G401 (cell line): ENCODE measurements at places on chromosomes 7 and 10. TPM values are rescaled to one million over a fixed set of nuclear protein-coding genes. Genes with fewer than 3 reads are reported as not detected.

The GARIN1A gene
- 0.81 TPM in 1 of 2 replicates, not detected in the other for total RNA-seq

The STRIP2 gene
- 22.8 and 24.8 TPM in 2 replicates for total RNA-seq

The AOAH gene
- total RNA-seq = 3.2 and 5.2 TPM in 2 replicates

The CPN1 gene
- not detected in 2 replicates for total RNA-seq

The CCL26 gene
- not detected in 2 replicates for total RNA-seq

The HOXA4 gene
- not detected in 2 replicates for total RNA-seq

The CTNNA3 gene
- total RNA-seq = not detected in 2 replicates

The ANKRD61 gene
- total RNA-seq = 0.54 TPM in 1 of 2 replicates, not detected in the other

The GOLGA7B gene
- 0.12 TPM in 1 of 2 replicates, not detected in the other for total RNA-seq

The DENND2A gene
- 7.9 and 13.4 TPM in 2 replicates for total RNA-seq

The HOXA6 gene
- total RNA-seq = 5.1 TPM in 1 of 2 replicates, not detected in the other

The DGKB gene
- not detected in 2 replicates for total RNA-seq

The FAM25A gene
- total RNA-seq = not detected in 2 replicates

- no peak for DNase-seq
These were observed 185.1 kb upstream of the PRPS1L1 start for GRCh38 chr7:18212758-18213157.

GRCh38 chr10:104732222-104732621, 91.1 kb downstream of the SORCS3 start:
- peak; percentile 17 for DNase-seq

DNA sequence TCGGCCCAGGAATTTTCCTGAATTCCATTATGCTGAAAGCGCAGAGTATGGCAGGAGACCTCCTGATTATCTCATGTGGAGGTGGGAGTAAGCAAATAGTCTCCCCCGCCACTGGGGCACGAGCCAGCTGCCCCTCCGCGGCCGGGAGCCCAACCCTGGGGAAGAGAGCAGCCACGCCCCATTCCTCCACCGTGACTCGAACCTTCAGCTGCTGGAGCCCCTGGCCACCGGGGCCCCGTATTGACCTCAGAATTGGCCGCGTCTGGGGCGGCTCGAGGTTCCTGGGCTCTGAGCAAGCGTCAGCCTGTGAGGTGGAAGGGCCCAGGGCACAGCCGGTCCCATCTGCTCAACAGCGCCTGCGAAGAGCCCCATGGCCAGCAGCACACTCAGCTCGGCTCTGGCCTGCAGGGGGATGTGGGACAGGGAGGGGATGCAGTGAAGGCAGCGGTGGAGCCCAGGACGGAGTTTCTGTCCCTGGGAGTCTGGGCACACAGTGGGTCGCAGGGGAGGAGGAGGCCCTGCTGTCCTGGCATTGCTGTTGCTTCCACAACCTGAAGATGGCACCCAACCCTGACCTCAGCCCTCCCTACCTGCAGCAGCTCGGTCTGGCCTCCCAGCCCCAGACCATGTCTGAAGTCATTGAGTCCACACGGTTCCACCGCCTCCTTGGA, 97.8 kb downstream of the CHST15 start:
- peak; percentile 50 for DNase-seq

- DNase-seq = no peak
These were observed 149.5 kb upstream of the SMIM30 start for GRCh38 chr7:113267885-113268284.

DNA sequence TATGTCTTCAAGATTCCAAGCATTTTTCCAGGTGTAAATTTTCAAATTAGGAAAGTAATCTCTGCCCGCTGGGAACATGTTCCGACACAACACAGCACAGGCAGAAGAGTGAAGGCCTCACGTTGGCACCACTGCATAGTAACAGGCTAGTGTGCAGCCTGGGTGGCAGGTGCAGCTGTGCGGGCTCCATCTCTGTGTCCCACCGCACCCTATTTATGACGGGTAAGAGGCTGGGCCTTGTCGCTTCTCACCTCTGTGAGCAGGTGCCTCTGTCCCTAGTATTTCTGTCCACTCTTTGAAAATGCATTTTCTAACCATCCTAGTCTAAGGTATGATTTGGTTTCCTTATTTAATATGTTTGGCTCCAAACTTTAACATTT, 24.1 kb downstream of the VIPR2 start:
- DNase-seq = no peak

DNA sequence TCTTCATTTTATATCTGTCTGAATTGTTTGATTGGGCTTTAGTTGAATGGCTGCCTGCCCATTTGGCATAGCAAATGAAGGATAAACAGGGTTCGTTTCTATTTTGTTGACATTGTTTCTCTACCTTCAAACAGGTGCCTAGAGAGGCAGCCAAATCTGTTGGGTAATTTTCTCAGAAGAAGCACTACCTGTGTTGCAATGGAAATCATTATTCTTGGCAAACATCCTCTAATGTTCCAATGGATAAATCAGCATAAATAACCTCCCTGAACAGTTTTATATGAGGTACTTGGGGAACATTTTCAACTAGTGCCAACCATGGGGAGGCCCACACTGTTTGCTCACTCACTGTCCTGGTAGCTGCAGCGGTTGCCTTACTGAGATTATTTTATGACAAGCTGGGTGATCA, 64.4 kb upstream of the PLPP4 start:
- DNase-seq = no peak

- DNase-seq = no peak
These were observed 27.3 kb upstream of the CALD1 start for GRCh38 chr7:134752006-134752760.

DNA sequence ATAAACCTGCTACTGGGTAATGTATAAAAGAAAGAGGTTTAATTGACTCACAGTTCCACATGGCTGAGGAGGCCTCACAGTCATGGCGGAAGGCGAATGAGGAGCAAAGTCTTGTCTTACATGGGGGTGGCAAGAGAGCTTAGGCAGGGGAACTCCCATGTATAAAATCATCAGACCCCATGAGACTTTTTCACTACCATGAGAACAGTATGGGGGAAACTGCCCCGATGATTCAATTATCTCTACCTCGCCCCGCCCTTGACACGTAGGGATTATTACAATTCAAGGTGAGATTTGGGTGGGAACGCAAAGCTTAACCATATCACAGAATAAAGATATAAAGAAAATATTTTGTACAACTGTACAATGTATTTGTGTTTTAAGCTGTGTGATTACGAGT, 39.4 kb upstream of the PLCE1 start:
- no peak for DNase-seq

- no peak for DNase-seq
These were observed 34.8 kb downstream of the ITGB8 start for GRCh38 chr7:20365486-20365885.

DNA sequence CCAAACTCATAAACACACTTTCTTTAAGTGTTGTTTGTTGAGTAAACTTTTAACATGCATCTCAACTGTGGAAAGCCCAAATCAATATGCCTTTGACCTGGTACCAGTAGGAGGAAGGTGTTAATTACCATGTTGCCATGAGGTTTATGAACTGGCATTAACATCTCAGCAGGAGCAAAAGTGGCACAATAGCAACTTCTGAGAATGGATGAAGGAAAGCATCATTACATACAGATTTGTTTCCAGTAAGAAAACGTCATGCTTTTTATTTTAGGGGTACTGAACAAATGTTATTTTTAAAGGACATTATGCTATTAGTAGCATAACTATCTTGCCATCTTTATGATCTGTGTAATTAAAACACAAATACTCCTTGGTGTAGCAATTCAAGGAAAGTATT, 51.1 kb downstream of the ARMC3 start:
- DNase-seq = no peak

- no peak for DNase-seq
These were observed 73.7 kb downstream of the ABLIM1 start for GRCh38 chr10:114584419-114584818.

DNA sequence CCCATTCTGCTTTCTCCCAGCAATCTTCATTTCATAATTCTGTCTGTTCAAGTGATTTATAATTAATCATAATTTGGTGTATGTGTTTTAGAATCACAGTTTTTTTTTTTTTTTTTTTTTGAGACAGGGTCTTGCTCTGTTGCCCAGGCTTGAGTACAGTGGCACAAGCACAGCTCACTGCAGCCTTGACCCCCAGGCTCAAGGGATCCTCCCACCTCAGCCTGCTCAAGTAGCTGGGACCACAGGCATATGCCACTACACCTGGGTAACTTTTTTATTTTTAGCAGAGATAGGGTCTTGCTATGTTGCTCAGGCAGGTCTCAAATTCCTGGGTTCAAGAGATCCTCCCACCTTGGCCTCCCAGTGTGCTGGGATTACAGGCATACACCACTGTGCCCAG, 49.2 kb upstream of the PLA2G12B start:
- DNase-seq = no peak

GRCh38 chr10:131979821-131980270, 1.9 kb downstream of the BNIP3 start:
- no peak for DNase-seq

DNA sequence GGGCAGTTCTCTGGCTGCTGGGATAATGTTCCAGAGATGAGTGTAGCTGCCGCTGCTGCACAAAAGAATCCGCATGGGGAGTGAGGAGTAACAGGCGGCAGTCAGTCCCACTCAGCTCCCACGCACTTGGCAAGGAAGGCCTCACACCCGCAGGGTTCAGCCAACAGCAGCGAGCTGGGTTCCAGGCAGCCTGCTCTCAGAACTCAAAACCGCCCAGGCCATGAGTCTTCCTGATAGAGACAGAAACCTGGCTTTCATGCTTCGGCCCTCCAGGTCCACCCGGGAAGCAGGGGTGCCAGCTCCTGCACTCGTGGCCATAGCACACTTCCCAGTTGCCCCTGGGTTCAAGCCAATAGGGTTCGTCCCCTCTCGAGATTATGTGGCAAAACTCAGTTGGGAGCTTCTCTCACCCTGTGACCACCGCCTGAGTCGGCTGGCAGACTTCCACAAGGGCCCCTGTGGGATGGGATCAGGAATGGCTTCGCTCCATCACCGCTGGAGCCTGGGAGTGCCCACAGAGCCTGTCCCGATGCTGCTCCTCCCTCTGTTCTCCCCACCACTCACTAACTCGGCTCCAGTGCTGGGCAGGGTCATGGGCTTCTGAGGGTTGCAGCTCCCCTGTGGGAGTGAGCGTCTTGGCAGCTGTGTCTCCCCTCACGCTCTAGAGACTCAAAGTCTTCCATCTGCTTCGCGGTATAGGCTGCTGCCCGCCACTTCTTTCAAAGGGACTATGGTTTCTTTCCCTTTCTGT, 20.6 kb downstream of the CLRN3 start:
- DNase-seq = no peak

- DNase-seq = peak; percentile 4
These were observed 217.2 kb downstream of the TWIST1 start for GRCh38 chr7:18900236-18900635.

DNA sequence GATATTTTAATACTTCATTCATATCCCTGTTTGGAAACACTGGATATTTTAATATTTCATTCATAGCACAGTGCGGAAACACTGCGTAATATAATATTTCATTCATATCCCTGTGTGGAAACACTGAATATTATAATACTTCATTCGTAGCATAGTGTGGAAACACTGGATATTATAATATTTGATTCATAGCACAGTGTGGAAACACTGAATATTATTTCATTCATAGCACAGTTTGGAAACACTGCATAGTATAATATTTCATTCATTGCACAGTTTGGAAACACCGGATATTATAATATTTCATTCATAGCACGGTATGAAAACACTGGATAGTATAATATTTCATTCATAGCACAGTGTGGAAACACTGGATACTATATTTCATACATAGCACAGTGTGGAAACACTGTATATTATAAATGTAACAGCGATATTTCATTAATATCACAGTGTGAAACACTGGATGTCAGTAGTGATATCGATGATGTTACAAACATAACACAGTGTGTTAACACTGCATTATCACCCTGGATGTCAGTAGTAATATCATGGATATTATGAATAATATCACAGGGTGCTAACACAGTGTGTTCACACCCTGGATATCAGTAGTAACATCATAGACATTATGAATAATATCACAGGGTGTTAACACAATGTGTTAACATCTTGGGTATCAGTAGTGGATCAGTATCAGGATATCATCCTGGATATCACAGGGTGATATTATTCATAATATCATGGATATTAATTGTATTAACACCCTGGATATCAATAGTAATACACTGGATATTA, 2.9 kb upstream of the TMEM225B start:
- DNase-seq = no peak

- no peak for DNase-seq
These were observed 38.5 kb upstream of the LRRC17 start for GRCh38 chr7:102874166-102874829.

- DNase-seq = no peak
These were observed 118.8 kb upstream of the AKR1E2 start for GRCh38 chr10:4707221-4707620.

GRCh38 chr10:86308056-86308455, 58.5 kb downstream of the GRID1 start:
- no peak for DNase-seq

GRCh38 chr10:105387971-105388370, 746.9 kb downstream of the SORCS3 start:
- no peak for DNase-seq

DNA sequence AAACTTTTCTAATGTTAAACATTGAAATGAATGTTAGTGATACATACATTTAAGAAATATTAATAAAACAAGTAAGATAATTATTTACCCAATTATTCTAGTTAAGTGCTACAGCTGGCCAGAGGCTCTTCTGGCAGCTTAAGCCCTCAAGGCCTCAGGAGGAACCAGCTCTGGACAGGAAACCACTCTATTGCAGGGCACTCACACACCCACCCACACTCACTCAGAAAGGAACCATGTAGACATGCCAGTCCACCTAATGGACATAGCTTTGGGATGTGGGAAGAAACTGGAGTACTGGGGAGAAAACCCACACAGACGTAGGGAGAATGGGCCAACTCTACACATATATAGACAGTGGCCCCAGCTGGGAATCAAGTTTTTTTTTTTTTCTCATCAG, 28.2 kb downstream of the UMAD1 start:
- no peak for DNase-seq

DNA sequence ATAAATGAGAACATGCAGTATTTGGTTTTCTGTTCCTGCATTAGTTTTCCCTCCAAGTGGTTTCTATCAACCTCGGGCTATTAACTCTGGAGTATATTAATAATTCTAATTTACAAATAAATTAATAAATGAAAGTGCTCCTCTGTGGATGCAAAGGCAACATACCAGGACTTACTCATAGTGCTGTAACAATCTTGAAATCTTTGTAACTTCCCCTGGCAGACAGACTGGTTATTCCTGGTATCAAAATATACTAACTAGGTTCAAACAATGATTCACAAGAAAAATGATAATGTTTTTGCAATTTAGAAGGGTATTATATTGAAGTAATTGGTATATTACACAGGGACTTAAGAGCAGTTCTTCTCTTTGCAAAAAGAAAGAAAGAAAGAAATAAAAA, 177.2 kb downstream of the FANK1 start:
- DNase-seq = no peak

DNA sequence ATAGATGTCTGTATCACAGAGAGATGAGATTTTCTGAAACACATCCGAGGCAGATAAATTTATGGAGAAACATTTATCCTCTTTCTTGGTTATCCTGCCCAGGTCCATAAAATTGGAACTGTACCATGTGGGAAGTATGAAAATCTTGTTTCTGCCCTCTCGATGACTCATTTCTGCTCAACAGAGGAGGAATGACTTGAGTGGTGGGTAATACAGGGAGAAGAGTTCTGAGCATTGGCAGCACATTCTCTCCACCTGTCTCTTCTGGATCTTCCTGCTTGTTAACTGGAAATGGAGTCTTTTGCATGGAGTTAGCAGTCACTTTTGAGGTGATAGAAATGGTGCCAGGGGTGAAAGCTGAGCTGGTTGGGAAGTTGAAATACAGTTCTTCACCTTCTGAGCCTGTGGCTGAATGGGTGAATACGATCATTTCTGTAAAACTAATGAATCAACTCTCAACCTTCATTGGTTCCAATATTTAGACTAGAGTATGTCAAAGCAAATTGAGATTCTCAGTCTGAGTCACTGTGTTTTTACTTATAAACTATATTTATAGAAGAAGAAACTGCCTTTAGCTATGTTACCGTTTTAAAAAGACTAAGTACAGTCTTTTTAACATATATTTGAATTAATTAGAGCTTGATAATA, 945.5 kb downstream of the SORCS3 start:
- no peak for DNase-seq
